GM04503 (cell line): ENCODE measurements at places on chromosomes 1 and 21.

- no peak for DNase-seq
These were observed 7.4 kb downstream of the NFIA start for GRCh38 chr1:61089741-61090140.

GRCh38 chr1:13775459-13775858, 75.5 kb downstream of the PRDM2 start:
- no peak for DNase-seq

DNA sequence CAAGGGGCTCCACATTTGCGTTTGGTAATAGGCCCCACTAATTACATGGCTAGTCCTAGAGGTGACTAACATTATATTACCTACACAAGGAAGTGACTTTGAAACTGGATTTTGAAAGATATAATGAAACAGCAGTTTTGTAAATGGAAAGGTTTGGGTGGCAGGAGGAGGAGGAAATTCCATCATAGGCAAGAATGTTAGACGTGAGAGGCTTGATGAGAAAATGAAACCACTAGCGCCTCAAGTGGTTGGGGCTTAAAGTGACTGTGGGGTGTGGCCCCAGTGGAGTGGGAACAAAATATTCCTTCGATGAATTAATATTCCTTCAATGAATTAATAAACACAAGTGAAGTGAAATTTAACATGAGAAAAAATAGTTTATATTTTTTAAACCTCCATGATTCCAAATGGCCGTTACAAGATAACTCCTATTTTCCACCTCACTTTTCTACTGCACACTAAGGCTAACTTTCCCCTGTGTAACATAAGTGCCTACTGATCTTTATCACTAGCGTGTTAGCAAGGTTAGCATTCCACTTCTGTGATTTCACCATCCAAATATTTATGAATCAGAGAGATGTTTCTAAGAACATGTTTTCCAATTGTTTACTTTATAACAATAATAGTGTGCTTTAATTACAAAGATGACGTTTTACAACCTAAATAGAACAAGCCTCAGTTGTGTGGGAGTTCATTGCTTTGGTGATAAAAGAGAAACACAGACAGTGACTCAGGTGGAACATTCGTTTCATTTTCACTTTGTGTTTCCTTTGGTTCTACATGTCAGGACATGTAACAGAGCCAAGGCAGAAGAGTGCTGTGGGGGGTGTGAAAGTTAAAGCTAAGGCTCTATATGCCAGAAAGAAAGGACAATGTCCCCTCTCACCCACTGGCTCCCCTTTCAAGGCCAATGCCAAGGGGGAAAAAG, 12.5 kb upstream of the ATF3 start:
- peak; percentile 95 for DNase-seq

- DNase-seq: no peak
These were observed 138.2 kb downstream of the ZNF326 start for GRCh38 chr1:90133133-90133532.

GRCh38 chr1:221067721-221068120, 188.5 kb downstream of the HLX start:
- no peak for DNase-seq

- DNase-seq: no peak
These were observed 152.7 kb downstream of the CASZ1 start for GRCh38 chr1:10643607-10644306.

- DNase-seq: no peak
These were observed 527.8 kb downstream of the MATN1 start for GRCh38 chr1:30195424-30196134.

DNA sequence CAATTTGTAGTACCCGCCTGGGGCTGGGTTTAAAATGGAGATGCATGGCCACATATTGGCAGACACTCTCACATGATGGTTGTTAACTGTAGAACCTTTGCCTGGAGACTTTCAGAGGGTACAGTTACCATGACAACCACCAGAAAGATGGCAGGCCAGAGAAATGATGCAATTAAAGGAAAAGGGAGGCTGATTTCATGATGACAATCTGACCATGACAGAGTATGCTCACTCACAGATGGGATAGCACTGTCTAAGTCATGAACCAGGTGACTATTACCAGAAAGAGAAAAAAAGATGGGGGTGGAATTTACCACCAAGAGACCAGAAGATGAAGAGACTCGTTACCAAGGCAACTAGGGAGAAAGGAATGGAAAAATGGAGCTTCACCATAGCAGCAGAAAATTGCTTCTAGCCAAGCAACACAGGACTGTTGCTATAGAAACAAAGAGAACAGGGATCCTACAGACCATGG, 3.5 kb upstream of the TRIT1 start:
- no peak for DNase-seq

DNA sequence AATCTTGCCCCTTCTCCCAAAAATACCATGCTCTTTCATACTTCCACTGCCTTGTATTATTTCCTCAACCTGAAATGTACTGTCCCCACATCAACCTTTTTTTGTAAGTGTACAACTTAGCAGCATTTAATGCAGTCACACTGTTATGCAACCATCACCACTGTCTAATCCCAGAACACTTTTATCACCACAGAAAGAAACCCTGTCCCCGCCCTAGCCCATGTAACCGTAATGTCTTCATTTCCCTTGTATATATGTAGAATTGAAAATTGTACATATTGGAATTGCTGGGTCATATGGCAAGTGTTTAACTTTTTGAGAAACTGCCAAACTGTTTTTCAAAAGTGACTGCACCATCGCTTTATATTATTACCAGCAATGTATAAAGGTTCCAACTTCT, 37.4 kb downstream of the PTP4A2 start:
- no peak for DNase-seq

DNA sequence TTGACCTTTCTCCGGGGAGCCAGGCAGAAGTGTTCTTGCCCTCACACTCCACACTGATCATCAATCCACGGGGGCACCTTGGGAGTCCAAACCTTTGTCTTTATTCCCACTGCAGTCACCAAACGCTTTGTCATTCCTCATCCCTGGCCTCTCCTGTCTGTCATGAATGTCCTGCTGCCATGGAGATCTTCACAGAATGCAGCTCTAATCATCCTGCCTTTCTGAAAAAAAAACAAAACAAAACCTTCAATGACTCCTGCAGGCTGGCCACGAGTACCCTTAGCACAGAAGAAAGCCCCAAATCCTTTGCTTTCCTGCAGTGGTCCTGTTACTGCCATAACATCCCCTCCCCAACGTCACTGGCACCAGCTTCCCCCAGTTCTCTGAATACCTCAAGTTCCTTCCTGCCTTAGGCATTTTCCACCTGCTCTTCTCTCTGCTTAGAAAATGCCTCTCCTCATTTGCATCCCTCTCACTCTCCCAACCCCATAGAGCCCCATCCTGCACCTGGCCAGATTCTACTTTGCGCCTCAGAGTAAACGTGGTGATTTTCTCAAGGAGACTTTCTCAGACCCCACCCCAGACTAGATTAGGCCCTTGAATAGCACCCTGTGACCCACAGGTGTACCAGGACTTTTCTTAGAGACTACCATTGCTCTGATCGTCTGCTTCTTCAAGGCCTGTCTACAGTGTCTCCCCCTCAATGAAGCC, 131.2 kb downstream of the AK5 start:
- DNase-seq: no peak

DNA sequence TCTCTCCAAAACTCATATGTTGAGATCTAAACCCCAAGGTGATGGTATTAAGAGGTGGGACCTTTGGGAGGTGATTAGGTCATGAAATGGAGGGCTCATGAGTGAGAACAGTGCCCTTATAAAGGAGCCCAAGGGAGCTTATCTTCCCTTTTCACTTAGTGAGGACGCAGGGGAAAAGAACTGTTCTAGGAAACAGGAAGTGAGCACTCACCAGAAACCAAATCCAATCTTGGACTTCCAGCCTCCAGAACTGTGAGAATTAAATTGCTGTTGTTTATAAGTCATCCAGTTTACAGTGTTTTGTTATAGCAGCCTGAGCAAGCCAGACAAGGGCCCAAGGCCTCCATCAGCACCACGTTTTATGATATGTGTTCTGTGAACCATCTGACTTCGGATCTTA, 60.3 kb upstream of the LRRC8D start:
- DNase-seq: no peak

GRCh38 chr1:66394603-66395002, 139.3 kb upstream of the SGIP1 start:
- DNase-seq: no peak

DNA sequence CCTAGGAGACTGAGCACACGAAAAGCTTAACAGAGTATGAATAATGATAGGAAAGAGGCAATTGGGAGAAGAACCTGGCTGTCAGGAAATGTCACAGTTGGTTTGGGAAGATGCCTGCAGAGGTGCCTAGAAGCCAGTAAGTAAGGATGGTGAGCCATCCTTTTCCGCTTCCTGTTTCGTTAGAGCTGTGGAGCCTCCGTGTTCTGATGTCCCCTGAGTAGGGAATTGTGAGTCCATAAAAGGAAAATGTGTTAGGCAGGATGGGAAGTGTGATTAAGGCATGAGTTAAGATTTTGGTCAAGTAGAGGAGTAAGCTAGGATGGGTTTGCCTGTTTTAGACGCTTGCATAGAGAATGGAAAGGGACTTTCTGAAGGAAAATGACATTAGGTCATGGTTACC, 9.0 kb downstream of the CLIC4 start:
- DNase-seq: no peak

DNA sequence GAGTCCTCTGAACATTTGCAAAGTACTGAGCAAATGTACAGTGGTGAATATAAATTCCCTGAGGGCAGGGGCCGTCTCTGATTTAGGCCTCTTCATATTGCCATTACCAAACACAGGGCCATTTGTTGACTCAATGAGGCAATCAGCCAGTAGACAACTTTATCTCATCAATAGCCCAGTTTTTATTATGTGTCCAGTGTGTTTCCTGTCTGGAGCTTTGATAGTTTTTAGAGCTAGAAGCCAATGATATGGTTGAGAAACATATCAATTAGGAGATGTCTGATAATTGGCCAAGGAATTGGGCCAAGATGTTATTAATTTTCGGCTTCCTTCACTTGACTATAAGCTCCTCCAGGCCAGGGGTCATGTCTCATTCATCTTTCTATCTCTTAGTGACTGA, 163.0 kb downstream of the ROR1 start:
- no peak for DNase-seq

DNA sequence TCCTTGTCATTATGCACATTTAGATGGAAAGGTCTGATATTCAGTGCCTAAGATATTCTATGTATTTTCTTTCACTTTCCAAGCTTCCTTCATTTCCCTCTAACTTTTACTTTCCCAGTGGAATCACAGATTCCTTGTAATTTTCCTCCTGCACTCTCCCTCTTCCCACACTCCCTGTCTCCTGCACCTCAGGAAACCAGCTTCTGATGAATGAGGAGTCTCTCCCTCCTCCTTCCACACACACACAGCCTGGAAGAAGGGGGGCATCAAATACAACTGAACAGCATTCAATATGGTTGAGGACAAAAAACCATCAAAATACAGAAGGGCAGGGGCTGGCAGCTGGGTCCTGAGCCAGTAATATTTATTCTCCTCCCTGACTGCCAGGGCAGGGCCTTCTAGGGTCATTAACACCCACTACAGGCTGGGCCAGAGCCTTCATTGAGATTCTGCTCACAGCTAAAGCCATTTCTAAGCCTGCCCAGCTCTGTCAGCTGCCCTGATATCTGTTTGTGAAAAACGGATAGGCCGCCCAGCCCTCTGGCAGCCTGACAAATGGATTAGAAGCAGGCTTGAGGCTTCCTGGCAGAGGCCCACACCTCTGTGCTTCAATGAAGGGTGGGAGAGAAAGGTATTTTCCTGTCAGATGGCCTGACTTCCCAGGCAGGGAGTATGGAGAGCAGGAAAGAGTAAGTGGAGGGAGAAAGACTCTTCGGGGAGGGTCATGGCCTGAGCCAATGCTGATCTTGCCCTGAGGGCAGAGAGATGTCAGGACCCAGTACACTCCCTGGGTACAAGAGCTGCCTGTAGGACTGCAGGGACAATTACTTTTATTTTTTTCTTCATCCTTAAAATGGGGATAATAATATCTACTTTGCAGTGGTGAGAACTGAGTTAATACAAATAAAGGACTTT, 138.9 kb upstream of the SPATA6 start:
- DNase-seq: no peak

DNA sequence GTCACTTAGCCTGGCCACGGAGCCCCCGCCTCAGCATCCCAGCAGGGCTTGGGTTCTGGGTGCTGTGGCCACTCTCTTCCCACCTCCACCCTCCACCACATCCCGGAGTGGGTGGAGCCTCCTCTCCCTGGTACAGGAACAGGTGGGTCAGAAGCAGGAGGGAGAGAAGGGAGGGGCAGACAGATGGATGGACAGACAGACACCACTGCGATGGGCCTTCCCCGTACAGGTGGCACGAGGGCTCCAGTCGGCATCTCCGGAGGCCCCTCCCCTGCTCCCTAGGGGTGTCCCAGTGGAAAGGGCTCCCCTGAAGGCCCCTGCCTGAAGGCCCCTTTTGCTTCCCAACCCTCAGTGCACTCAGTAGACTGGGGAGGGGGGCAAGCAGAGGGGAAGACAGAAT, 96.9 kb upstream of the TARDBP start:
- DNase-seq: no peak

DNA sequence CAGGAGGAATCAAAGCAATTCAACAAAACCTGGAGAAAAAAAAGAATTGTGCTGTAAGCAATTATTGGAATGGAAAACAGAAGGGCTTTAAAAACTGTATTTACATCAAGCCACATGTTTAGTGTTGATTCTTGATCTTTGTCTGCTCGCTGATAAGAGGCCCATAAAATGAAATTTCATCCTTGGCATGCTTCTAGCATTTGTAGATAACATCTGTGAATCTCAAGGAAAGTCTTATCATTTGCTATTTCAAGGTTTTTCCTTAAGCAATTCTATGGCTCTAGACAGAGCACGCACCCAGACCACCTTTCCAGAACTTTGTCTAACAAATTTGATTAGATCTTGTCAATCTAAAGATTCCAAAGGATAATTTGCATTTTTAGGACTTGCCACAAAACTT, 181.0 kb upstream of the FGGY start:
- DNase-seq: no peak

GRCh38 chr21:31347435-31348032, 3.5 kb upstream of the TIAM1 start:
- no peak for DNase-seq

DNA sequence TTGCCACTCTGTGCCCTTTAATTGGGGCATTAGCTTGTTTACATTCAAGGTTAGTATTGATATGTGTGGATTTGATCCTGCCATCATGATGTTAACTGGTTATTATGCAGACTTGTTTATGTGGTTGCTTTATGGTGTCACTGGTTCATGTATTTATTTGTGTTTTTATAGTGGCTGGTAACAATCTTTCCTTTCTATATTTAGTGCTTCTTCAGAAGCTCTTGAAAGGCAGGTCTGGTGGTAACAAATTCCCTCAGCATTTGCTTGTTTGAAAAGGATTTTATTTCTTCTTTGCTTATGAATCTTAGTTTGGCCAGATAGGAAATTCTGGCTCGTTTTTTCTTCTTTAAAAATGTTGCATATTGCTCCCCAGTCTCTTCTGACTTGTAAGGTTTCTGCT, 215.4 kb downstream of the ZC3H11B start:
- DNase-seq: no peak

DNA sequence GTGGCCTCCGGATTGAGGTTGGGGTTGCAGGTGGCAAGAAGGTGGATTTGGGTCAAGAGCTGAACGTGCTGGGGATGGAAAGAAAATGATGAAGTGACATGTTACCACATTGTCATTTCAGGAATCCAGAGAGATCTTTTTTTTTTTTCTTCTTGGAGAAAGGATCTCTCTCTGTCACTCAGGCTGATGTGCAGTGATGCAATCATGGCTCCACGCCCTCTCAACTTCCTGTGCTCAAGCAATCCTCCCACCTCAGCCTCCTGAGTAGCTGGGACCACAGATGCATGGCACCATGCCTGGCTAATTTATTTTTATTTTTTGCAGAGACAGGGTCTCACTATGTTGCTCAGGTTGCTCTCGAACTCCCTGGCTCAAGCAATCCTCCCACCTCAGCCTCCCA, 80.6 kb downstream of the GON4L start:
- DNase-seq: no peak
